CD8-positive, alpha-beta memory T cell (primary cell): ENCODE measurements at places on chromosomes 2 and 18.

- DNase-seq, result no peak
Measured at GRCh38 chr2:189756311-189756952, 6.2 kb downstream of the OSGEPL1 start.

DNA sequence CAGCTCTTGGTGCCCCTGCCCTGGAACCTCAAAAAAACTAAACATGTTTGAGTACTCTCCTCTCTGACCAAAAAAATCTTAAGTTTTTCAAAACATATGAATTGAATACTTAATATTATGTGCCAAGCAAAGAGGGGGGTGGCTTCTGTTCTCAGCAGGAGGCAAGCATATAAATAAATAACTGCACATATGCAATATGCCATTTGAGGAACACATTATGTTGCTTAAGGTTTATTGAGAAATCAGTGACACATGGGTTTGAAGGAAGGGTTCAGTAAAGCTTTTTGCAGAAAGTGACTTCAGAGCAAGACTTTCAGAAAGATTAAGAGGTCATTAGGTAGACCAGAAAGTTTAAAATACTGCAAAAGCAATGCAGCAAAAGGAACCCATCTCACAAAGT is 429.2 kb downstream of the TDRD15 start:
- DNase-seq, result no peak

- DNase-seq, result peak; percentile 57
Measured at GRCh38 chr18:3305354-3305762, 43.4 kb downstream of the MYL12B start.

DNA sequence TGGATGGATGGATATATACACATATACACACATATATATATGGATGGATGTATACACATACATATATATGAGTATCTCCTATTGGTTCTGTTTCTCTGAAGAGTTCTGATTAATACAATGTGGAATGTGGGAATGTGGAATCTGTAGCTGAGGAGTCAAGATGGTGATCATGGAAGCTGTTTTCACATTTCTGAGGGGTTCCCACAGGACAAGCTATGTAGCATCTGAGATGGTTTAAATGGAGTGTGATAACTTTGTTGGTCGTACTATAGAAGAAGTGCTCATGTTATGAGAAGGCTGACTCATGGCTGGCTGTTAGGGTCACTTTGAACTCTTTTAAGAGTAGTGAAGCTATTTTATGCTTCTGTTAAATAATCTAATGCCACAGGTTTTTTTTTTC is 279.7 kb downstream of the MEIS1 start:
- DNase-seq, result no peak

- no peak for DNase-seq
Measured at GRCh38 chr18:267380-267687, 513 bp downstream of the THOC1 start.

DNA sequence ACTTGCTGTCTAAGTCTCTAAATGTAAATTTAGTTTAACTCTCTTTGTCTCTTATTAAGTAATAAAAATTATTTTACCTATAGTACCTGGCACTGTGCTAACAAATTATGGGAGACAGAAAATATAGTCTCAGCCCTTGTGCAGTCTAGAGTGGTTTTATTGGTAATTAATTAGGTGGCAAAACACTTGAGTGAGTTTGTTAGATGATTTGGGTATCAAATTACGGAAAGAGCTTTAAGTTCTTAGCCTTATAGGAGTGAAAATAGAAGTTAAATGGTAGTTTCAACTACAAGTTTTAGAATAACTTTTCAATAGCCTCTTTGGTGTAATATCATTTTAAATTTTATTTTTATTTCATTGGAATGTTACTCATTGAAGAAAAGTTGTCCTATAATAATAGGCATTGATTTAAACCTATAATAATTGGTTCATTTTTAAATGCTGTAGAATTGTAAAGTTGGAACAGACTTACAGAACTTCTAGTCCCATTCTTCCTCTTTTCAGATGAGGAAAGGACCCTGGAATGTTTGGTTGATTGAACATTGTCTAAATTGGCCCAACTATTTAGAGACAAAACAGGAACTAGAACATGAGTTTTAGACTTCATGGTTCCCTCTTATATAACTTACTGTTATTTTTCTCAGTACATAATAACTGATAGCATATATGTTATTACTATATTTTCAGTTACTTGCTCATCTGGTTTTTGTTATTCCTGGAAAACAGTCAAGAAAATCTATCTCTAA is 10.2 kb upstream of the HTR2B start:
- no peak for DNase-seq

- no peak for DNase-seq
Measured at GRCh38 chr2:75454241-75454620, 106.5 kb downstream of the EVA1A start.

DNA sequence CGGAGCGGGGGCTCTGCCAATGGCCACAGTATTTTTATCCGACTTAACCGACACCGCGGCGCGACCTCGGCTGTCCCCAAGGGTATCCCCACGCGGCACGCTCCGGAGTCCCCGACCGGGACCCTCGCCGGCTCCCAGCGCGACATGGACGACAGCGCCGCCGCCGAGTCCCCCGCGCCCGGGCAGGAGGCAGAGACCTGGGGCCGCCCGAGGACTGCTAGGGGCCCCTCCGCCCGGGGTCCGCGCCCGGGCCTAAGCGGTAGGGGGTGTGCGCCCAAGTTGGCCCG is 468 bp downstream of the UXS1 start:
- no peak for DNase-seq

GRCh38 chr2:230931556-230932231 is 6.7 kb upstream of the GPR55 start:
- no peak for DNase-seq

DNA sequence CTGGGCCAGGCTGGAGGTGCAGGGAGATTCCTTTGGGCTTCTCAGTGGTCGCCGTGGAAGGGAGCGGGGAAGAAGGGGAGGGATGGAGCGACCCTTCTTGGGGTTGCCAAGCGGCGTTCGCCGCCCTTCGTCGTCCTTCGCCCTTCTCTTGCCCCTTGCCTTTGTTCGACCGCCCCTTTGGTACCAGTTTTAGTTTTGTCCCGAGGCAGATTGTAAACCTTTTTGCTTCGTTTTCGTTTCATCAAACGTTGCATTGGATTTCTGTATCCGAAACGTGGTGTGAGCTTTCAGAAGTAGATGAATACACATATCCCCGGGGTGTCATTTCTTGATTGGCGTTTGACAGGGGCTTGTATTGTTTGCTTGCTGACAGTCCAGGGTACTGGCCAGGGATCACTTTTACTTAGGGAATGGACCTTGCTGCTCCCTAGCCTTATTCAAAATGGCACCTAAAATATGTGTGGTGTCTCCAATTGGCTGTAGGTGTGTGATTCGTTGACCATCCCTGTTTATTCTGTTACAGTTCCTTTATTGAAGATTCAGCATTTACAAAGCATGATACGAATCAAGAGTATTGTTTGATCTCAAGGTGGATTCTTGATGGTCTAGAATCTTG is 788 bp downstream of the USP14 start:
- DNase-seq, result no peak

DNA sequence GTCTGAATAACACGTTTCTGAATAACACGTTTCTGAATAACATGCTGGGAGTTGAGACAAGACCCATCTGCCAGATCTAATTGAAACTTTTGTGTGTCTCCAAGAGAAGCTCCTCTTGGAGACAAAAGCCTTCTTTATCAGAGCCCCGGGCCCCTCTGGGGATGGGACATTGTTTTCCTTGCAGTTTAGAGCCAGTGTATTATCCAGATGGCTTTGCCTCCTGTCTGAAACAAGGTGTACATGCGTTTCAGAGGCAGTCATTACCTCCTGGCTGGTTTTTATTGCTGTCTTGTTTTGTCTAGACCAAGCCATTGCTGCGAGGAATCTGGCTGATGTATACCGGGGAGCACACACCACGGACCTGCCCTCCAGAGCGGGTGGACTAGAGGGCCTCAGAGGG is 7.8 kb downstream of the FOSL2 start:
- no peak for DNase-seq

GRCh38 chr2:104818264-104818663 is 35.7 kb upstream of the POU3F3 start:
- no peak for DNase-seq

- no peak for DNase-seq
Measured at GRCh38 chr2:29786361-29786760, 135.0 kb downstream of the ALK start.

- no peak for DNase-seq
Measured at GRCh38 chr2:233862261-233862768, 5.9 kb downstream of the MSL3B start.

GRCh38 chr2:133844214-133844892 is 276.1 kb upstream of the NCKAP5 start:
- DNase-seq, result peak; percentile 24

- no peak for DNase-seq
Measured at GRCh38 chr2:105765415-105766299, 20.9 kb downstream of the NCK2 start.

GRCh38 chr18:77124452-77124922 is 8.1 kb downstream of the MBP start:
- peak; percentile 51 for DNase-seq

- DNase-seq, result no peak
Measured at GRCh38 chr2:11250400-11251196, 93.8 kb downstream of the ROCK2 start.

DNA sequence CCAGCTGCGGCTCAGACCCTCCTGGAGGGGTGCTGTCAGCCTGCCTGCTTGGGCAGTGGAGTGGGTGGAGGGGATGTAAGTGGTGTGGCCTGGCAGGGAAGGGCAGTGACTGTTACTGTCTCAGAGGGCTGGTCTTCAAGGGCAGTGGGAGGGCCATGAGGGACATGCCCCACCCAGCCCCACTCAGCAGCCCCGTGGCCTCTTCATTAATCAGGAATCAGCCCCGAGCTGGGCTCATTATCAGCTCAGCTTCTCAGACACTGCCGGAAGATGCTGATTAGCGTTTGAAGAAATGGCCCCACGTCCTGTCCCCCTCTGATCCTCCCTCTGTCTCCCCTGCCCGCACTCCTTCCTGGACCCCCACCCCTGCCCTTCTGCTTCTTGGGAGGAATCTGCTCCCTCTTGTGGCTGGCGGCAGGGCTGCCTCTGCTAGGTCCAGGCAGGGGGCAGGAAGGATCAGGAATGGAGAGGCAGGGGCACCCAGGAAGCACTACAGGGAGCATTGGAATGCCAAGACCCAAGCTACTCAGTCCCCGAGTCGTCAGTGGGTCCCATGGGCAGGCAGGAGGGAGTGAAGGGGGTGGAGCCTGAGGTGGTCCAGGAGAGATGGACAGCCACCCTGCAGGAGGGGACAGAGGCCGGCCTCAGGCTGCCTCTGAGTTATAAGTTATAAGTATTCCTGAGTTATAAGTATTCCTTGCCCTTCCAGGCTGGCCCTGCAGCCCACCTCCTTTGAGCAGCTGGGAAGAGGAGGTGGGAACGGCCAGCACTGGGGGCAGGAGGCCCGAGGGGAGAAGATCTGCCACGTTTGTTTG is 7.0 kb downstream of the ASIC4 start:
- DNase-seq, result no peak

DNA sequence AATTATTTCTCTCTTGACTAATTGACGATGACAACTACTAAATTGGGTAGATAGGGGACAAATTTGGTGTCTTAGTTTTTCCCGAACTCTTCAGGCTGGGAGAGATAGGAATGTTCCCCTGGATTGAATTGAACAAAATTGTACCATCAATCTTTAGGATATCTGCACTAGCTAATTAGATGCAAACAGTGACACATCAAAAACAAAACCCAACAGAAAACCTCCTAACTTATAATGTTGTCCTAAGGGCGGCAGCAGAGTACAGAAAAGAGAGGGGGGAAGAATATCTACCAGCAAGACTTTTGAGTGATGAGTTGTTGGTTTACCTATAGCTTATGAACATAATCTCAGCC is 342.9 kb downstream of the INSIG2 start:
- DNase-seq, result no peak

- no peak for DNase-seq
Measured at GRCh38 chr2:6934758-6935651, 17.8 kb downstream of the RNF144A start.

- no peak for DNase-seq
Measured at GRCh38 chr2:183250061-183250460, 125.8 kb downstream of the NUP35 start.

DNA sequence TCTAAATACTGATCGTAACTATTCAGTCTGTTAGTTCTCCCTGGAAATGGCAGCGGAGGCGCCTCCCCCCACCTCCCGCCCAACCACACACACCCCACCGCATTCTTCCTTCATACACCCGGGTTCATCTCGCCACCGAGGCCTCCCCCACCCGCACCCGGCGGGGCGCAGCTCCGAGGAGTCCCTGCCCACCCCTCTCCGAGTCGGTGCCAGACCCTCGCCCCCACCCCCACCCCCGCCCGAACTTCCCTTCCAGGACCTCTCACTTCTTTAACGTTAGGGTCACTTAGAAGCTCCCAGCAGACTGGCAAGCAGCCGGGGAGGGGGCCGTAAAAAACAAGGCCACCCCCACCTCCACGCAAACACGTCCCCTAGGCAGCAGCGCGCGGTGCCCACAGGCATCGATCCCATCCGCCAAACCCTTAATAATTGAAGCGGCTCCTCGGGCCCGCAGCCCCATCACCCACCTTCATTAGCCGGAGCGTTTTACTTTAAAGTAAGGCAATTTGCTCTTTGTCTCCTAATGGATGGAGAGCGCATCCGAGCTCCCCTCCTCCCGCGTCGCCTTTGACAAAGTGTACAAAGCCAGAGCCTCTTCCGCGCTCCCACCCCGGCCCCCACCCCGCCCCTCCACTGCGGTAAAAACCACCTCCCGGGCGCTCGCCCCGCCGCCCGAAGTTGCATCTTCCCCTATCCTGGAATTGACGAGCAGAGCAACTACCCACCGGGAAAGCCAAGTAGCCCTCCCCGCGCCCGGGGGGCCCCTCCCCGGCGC is 624 bp downstream of the ZNF516 start:
- no peak for DNase-seq
